Activated B cell treated with CpG ODN at 0.5 μM for 24 hours (primary cell): ENCODE measurements at places on chromosomes 2 and 18. TPM values are rescaled to one million over a fixed set of nuclear protein-coding genes. Genes with fewer than 3 reads are reported as not detected.

Gene CFC1
- total RNA-seq, result not detected in 2 replicates

Gene AMER3
- total RNA-seq, result not detected in 2 replicates

Gene POTEC
- total RNA-seq, result not detected in 2 replicates

Gene CDKL4
- total RNA-seq, result 0.24 TPM in 1 of 2 replicates, not detected in the other

Gene EN1
- not detected in 2 replicates for total RNA-seq

Gene PID1
- 0.27 TPM in 1 of 2 replicates, not detected in the other for total RNA-seq

Gene LTBP1
- 0.07 TPM in 1 of 2 replicates, not detected in the other for total RNA-seq

Gene LIMS3
- total RNA-seq, result 0.24 TPM in 1 of 2 replicates, not detected in the other

Gene ITGB6
- total RNA-seq, result not detected in 2 replicates

Gene IL36RN
- not detected in 2 replicates for total RNA-seq

Gene REEP1
- total RNA-seq, result not detected in 2 replicates

Gene PTPRN
- total RNA-seq, result not detected in 2 replicates

Gene NPHP1
- total RNA-seq, result 1.6 and 2.0 TPM in 2 replicates

Gene NCKAP1
- total RNA-seq, result 0.22 TPM in 1 of 2 replicates, not detected in the other

Gene NEUROD1
- not detected in 2 replicates for total RNA-seq

Gene MDH1B
- total RNA-seq, result not detected in 2 replicates

Gene SLC5A7
- not detected in 2 replicates for total RNA-seq

Gene TRPM8
- total RNA-seq, result not detected in 2 replicates

Gene DNAJB2
- 59.0 and 71.1 TPM in 2 replicates for total RNA-seq

Gene DPP4
- total RNA-seq, result 1.9 and 2.5 TPM in 2 replicates

Gene NCKAP5
- not detected in 2 replicates for total RNA-seq

Gene SP100
- total RNA-seq, result 369 and 433 TPM in 2 replicates

Gene FHOD3
- total RNA-seq, result not detected in 2 replicates

Gene FSIP2
- total RNA-seq, result 0.07 and 0.24 TPM in 2 replicates

Gene GPR39
- total RNA-seq, result not detected in 2 replicates

Gene NT5DC4
- 1.4 and 2.1 TPM in 2 replicates for total RNA-seq

Gene PSMA8
- 0.89 and 0.93 TPM in 2 replicates for total RNA-seq

Gene EVX2
- not detected in 2 replicates for total RNA-seq

Gene POU3F3
- total RNA-seq, result not detected in 2 replicates

Gene TRIM43
- not detected in 2 replicates for total RNA-seq

Gene RNF125
- total RNA-seq, result 2.1 and 3.1 TPM in 2 replicates

Gene ZRANB3
- total RNA-seq, result 12.8 and 14.4 TPM in 2 replicates

Gene C1GALT1C1L
- total RNA-seq, result 0.17 TPM in 1 of 2 replicates, not detected in the other

Gene DGKD
- 140 and 188 TPM in 2 replicates for total RNA-seq

Gene MTLN
- 30.1 and 38.3 TPM in 2 replicates for total RNA-seq

Gene NGEF
- total RNA-seq, result not detected in 2 replicates

Gene RTP5
- total RNA-seq, result 0.12 TPM in 1 of 2 replicates, not detected in the other

Gene SEC11C
- 112 and 126 TPM in 2 replicates for total RNA-seq

Gene RFTN2
- not detected in 2 replicates for total RNA-seq

Gene TRABD2A
- 3.4 and 4.5 TPM in 2 replicates for total RNA-seq

Gene ELP2
- 105 and 124 TPM in 2 replicates for total RNA-seq

Gene SERPINB4
- not detected in 2 replicates for total RNA-seq

Gene SIGLEC15
- total RNA-seq, result not detected in 2 replicates

Gene GREB1
- 0.42 and 0.69 TPM in 2 replicates for total RNA-seq

Gene ACMSD
- not detected in 2 replicates for total RNA-seq

Gene NFATC1
- 49.0 and 52.6 TPM in 2 replicates for total RNA-seq

Gene DSEL
- 0.07 and 0.10 TPM in 2 replicates for total RNA-seq

Gene MZT2A
- 67.1 and 82.2 TPM in 2 replicates for total RNA-seq
